Activated CD4-positive, CD25-positive, alpha-beta regulatory T cell treated with anti-CD3 and anti-CD28 coated beads, Interleukin-2, amount 50 U/mL, for 72 hours (primary cell): ENCODE measurements at places on chromosomes 3 and 15.

DNA sequence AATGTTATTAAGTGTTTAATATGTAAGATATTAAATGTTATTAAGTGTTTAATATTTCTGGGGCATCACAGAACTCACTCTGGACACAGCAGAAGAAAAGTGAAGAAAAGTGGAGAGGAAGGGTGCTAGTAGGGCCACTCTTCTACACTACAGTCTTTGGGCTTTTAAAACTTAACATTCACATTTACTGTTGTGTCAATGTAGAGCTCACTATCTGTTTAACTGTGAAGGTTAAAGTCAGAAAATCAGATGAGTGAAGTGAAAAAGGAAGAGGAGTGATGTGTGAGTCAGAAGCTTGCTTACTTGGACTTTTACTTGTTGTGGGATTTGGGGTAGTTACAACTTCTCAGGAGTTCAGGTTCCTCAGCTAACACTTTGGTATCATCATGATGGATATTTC lies 145.3 kb upstream of the DNAJC19 start:
- no peak for DNase-seq

DNA sequence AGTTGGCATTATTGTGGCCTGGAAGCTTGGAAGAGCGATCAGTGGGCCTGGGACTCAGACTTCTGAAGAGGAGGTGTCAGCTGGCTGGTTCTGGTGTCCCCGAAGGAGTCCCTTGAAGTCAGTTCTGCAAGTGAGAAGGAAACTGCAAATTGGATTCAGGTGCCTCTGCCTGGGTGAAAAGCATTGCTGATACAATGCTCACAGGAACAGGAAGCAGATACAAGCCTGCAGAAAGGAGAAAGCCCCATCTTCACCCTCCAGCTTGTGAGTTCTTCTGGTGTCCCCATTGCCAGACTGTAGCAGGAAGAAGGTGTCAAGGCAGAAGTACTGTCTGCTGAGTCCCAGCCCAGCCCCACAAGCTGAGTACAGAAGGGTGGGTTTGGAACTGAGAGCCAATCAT lies 271.3 kb downstream of the PLOD2 start:
- DNase-seq = no peak

DNA sequence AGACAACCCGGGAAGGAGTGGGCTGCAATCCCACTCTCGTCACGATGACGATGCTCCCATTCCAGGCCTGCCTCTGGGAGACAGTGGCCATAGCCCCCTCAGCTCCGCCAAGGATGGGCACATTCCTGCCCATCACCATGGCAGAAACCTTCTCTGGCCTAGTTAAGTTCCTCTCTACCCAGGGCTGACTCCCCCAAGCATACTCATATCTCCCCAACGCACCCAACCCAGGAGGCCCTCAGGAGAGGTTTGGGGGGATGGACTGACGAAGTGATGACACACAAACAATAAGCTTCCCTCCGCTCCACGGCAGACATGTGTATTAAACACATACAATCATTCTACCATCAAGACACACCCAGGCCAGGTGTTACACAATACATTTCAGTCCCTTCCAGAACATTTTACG lies 60.1 kb downstream of the VGLL4 start:
- no peak for DNase-seq

- no peak for DNase-seq
These were observed 20.4 kb upstream of the AP3B2 start for GRCh38 chr15:82730022-82730530.

DNA sequence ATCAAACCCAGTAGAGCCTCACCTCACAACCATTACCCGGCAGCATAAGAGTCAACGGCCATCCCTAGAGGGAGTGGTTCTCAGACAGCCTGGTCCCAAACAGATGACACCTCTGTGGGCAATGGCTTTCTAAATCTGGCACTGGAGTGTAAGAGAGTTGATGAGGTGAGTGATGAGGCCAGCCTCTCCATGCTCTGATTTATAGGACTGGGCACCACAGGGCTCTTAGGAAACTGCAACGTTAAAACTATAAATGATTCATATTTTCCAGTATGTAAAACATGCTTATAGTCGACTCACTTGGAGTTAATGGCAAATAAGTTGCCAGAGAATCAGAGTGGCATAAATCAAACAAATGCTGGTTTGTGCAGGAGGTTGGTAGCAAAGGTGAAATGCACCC lies 187.7 kb downstream of the GREM1 start:
- no peak for DNase-seq

DNA sequence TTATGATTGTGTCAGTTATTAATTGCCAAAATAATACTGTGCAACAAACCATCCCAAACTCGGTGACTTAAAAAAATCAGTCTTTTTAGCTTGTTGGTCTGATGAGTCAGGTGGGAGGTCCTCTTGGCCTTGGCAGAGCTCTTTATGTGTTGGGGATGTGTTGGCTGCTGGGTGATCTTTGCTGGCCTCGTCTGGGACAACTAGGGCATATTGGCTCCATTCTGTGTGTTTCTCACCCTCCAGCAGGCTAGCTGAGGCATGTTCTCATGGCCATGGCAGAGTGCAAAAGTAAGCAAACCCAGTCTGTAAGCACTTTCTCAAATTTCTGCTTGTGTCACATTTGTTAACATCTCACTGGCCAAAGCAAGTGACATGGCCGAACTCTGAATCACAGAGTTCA lies 251.6 kb downstream of the RPLP1 start:
- no peak for DNase-seq

DNA sequence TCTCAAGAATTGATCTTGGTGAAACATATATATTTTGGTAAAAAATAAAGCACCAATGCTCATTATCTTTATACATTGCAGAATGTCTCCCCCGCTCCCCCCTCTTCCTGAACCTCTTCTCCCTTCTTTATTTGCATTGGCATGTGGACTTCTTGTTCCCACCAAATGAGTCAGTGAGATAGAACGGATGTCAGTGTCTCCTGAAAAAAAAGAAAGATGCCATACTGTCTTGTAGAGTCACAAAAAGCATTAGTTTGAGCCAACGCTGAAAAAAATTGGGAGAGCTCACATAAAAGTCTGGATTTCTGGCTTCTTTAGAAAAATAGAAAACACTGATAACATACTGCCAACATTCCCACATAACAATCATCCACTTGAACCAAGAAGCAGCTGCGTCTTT lies 32.0 kb upstream of the STXBP5L start:
- DNase-seq = no peak

GRCh38 chr3:195761567-195762248 lies 40.9 kb downstream of the MUC20 start:
- DNase-seq = no peak

- no peak for DNase-seq
These were observed 239.4 kb downstream of the WNT5A start for GRCh38 chr3:55247666-55248065.

DNA sequence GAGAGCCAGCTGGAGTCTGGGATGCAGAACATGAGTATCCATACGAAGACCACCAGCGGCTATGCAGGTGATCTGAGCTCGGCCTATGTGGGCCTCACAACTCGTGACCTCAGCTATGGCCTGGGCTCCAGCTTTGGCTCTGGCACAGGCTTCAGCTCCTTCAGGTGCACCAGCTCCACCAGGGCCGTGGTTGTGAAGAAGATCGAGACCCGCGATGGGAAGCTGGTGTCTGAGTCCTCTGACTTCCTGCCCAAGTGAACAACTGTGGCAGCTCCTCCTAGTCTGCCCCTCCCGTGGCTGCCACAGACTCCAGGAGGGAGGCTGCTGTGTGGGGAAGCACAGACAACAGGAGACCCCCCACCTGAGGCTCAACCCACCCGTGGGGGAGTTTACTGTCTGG lies 3.6 kb upstream of the KPNA4 start:
- DNase-seq = no peak

DNA sequence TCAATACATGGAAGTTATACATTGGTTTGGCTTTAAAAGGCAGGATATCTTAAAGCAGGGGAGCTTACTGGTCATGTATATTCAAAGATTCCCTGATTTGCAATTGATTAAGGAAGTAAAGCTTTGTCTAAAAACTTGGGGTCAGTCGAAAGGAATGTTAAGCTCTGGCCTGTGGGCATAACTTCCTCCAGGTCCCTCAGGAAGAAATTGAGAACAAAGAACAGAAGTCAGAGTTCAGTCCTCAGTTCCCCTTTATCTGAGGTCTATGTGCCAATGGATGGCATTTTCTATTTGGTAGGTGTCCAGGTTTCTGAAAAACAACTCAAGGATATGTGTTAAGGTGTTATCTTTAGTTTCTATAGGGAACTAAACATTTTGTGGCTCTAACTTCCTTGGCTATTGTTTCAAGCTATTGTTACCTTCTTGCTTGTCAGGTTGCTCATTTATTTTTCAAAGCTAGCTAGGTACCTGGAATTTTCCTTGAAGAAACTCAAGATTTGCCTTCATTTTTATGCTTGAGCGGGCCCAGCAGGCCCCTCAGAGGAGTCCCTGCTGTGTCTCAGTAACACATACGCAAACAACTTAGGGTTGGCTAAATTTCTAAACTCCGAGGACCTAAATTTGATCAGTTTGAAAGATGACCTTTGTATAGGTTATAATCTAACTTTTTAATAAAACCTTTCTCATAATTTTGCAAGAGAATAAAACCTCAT lies 135.0 kb upstream of the UBE2E2 start:
- DNase-seq = no peak

DNA sequence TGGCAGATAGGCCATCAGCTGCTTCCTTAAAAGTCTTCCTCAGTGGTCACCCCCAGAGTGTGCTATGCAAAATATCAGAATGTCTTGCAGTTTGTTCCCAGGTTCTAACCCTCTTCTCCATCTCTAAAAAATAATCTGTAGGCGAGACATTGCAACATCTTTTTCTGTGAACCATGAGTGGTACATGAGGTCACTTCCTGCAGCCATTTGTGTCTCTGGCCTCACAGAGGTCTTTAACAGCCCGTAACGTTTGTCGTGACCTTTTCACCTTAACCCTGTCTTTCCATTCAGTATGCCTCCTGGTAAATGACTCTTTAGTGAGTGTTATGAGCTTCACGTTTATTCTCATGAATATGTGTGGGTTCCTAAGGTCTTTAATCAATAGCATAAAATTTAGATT lies 145.4 kb downstream of the KLHL25 start:
- no peak for DNase-seq

DNA sequence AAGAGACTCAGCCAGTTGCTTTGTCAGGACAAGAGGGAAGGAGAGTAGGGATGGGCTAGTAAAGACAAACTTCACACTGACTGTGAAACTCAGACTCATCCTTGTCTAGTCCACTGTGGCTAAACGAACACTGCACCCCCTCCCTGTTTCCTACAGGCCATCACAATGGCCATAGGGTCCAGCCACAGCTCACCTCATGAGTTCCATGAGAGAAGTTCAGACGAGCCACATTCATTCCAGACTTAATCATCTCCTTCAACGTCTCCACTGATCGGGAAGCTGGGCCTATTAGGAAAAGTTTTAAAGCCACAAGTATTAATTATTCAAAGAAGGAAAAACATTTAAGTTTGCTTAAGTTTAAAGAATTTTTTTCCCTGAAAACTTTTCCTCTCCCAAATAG lies 13.8 kb downstream of the PKM start:
- DNase-seq = no peak

- DNase-seq = no peak
These were observed 90.1 kb upstream of the EPHB3 start for GRCh38 chr3:184471439-184471838.

DNA sequence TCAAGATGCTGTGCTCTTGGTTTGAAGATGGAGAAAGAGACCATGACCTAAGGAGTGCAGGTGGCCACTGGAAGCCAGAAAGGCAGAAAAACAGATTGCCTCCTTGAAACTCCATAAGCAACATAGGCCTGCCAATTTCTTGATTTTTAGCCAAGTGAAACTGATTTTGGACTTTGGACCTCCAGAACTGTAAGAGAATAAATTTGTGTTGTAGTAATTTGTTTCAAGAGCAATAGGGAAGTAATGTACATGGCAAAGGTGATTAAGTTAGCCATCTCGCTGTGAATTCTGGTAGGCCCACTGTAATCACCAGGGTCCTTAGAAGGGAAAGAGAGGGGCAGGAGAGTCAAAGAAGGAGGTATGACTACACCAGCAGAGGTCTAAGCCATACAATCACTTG lies 238.8 kb downstream of the CNTN3 start:
- no peak for DNase-seq

GRCh38 chr3:71332813-71333212 lies 250.7 kb downstream of the FOXP1 start:
- no peak for DNase-seq

- no peak for DNase-seq
These were observed 4.8 kb upstream of the NR2F2 start for GRCh38 chr15:96325541-96326327.

DNA sequence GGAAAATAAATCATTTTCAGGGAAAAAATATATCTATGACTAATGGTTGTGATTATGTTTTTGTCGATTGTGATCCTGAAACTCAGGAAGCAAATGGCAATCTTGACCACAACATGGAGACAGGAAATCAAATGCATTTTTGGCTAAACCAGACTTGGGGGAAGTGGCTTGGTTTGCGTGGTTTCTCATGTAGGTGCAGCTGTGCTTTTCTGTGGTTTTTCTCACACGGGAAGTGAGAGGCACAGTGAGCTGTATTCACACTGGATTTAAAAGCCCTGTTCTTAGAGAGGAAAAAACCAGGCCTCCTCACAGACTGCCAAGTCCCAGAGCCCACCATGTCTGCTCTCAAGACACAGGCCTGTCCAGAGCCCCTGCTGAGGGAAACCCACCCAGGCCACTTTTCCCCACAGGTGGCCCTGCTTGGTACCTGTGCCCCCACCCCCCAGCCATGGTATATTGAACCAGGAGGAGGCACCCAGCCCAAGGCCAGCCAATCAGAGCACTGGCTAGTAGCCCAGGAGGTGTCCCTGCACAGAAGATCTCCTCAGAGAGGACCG lies 46.1 kb downstream of the BTD start:
- DNase-seq = no peak

GRCh38 chr15:90142216-90143165 lies 40.2 kb upstream of the IDH2 start:
- peak; percentile 38 for DNase-seq

DNA sequence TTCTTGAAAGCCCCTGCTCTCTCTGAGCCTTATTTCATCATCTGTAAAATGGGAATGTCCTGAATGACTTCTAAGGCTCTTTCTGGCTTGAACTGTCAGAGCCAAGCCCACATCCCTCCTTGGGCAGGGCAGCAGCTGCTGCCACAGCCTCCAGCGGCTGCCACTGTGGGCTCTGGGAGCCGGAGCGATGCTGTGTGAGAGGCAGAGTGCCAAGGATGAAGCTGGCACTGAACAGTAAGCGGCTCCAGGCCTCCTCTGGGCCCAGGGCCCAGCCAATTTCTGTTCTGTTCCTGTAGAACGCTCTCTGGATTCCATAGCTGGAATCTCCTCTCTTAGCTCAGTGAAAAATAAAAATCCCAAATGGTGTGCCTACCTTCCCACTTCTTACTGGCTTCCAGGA lies 4.4 kb downstream of the CPLX3 start:
- DNase-seq = no peak

GRCh38 chr3:107329088-107329487 lies 48.2 kb upstream of the CCDC54 start:
- DNase-seq = no peak
